Stimulated activated CD8-positive, alpha-beta memory T cell treated with anti-CD3 and anti-CD28 coated beads, Interleukin-4, amount 100 ng/mL, for 4 hours (primary cell): ENCODE measurements at places on chromosomes 4 and X.

DNA sequence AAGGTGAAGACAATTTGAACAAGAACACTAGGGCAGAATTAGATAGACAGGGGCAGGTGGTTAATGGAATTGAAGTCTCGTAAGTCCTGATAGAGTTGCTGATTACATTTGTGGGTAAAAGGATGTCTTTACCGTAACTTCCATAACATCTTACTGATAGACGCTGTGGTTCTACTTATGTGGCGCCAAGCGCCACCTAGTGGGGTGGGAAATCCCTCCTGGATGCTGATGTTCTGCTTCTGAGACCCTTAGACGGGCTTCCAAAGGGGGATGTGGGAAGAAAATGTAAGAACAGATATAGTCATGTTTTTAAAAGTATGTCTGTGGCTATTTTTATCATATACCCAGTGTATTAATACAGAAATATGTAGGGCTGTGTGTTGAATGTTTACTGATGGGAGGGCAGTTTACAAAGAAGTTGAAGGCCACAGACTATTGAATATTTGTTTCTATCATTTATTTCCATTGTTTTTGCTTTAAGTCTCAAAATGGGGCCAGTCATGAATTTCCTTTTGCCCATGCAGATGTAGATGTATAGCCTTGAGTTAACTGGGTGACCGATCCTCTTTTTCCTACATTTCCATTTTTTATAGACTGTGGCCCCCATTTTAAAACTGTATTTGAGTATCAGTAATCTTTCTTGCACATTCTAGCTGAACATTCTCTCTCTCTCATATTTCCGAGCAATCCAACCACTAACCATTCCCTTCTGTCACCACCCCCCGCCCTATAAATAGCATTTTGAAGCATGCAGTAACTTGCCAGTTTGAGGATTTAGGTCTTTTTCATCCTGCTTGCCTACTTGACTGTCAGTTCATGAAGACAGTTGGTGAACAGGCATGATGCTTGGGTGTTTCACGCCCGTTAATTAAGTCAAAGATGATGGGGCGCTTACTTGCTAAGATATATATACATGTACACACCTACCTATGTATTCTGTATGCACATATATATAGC, 12.1 kb upstream of the TLR8 start:
- DNase-seq, result no peak

DNA sequence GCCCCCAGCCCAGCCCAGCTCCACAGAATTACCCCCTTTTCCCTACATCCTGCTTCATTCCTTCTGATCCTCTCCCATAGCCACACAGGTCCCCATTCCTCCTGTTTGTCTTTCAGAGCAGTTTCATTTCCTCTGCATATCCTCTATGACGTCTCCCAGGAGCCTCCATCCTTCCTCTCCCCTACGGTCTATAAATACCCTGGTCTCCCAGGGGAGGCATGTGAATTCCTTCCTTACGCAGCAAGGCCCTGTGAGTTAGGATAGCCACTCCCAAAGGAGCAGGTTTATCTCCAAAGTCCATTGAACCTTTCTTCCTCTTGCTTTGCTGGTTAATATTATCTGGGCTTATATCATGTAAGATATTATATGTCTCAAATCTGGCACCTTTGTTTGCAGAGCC, 8.4 kb upstream of the APLN start:
- no peak for DNase-seq

GRCh38 chr4:136893573-136893972, 638.7 kb downstream of the PCDH18 start:
- DNase-seq, result no peak

DNA sequence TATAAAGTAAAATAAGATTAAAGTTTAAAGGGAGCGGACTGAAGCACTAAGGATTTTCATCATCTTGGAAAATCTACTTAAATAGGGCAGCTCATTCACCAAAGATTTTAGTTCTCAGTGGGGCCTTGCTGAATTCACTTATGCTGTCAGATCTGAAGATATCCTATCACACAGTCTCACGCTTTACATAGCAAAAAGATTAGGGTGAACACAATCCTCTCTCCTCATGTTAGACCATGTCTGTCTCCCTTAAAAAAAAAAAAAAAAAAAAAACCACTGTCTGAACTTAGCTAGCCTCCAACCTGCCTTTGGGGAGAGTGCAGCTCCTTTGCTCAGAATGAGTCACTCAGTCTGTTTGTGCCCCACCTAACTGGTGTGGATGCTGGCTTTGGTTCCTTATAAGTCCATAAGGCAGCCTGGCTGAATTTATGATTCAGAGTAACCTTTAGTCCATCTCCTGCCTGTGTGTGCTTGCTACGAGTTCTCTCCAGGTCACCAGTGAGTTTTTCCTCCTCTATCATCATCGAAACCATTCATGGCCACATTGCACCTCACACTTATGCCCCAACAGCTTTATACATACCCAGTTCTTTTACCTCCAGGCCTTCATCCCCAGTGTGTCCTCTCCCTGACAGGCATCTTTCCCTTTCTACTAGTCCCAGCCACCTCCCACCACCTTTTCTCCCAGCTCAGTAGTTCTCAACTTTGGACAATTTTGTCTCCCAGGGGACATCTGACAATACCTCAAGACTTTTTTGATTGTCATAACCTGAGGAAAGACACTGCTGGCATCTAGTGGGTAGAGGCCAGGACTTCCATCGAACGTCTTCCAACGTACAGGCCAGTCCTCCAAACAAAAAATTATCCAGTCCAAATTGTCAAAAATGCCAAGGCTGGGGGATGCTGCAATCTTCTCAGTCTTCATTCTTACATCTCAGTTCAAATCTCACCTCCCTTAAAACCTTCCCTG, 220.7 kb upstream of the EMCN start:
- no peak for DNase-seq

DNA sequence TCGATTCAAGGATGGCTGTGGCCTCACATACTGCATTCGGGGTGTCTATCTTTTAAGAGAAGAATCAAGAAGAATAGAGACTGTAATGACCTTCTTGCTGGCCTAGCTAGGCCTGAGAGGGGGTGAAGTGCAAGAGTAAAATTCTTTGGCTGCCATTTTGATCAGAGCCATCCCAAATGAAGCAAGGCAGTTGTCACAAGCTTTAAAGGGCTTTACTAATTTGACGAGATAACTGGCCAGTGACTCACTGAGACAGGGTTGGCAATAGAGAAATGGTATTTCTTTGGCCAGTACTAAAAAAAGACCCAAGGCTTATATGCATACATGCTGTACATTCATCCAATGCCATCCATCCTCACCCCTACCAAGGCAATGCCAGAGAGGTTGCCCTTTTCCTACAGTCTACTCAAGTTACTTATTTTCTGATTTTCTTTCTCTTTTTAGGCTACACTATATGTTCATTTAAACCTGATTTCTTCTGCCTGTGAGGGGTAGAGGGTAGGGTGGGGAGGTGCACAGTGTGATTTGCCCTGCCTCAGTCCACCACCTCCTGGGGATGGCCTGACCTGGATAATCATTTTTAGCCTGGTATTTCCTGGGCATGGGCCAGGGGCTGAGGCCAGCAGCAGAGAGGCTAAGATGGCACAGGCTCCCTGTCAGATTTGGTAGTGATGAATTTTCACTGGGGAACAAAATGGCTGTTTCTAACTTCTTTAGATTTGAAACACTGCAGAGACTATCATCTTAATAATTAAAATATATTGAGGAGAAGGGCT, 32.2 kb downstream of the ATG4A start:
- DNase-seq, result no peak
